Mammary epithelial cell (primary cell): ENCODE measurements at places on chromosomes 3 and 15.

DNA sequence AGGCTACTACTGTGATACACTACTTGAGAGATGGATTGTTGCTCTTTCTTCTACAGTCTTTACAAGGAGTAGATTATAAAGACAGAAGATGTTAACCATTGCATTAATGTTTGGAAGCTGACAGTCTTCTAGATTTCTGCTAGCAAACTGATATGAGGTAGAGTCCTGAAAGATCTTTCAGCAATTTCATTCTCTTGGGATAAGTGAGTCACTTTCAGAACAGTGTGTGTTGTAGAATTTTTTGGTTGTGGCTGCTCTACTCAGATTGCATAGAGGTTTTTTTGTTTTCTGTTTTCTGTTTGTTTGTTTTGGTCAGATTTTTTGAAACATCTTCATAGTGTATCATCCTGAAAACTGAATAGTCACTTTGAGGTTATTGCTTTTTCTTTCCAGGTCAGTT is 17.1 kb downstream of the TNFSF10 start:
- DNase-seq = no peak

- DNase-seq = peak; percentile 59
These were observed 452.8 kb downstream of the FOXP1 start for GRCh38 chr3:71130471-71131374.

DNA sequence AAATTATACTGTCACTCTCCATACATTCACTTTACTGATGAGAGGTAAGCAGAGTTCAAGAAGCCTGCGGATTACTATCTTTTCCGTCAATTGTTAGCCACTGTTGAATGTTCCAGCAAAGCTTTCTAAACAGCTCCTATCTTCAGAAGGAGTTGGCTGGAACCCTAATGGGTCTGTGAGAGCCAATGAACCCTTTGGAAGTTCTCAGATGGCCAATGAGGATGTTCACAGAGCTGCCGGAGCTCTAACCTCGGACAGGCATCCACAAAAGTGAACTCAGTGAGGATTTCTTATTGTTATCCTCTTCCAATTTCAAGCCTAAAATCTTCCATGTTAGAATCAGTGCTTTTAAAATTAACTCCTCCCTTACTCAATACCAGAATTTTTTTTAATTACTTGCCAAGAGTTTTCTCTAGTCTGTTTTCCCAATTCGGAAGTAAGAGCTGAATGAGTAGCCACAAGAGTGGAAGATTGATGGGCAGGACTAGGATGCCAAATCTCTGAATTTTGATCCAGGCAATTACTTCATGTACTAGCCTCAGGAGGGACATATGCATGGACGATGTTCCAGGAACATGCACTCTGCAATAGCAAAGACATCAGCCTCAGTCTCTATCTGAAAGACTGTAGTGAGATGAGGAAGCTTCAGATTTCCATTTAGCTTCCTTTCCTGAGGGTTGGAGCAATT is 78.1 kb downstream of the AGBL1 start:
- DNase-seq = no peak

DNA sequence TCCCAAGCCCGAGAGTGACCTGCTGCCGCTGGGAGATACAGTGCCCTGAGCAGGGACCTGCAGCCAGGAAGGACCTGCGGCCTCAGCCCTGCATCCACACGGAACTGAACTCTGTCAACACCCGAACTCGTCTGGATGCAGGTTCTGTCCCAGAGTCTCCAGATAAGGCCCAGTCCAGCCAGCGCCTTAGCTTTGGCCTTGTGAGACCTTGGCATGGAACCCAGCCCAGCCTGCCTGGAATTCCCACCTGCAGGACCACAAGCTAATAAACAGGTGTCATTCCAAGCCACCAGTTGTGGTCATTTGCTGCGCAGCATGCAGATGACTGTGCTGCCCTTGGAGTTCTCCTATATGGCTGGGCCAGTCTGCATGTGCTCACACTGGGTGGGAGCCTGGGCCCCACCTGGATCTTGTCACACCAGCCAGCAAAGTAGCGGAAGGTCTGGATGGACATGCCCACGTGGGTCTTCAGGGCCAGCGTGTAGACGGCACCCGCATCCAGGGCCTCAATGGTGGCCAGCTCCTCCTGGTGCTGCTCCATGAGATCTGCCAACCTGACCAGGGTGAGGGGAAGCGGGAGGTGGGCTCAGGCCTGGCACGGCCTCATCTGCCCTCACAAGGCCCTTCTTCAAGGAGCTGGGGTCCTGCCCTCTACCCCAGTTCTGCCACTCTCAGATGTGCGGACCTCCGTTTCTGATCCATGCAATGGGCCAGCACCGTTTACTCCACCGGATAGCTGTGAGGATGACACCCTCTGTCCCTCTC is 47.2 kb upstream of the SLC41A3 start:
- DNase-seq = no peak

DNA sequence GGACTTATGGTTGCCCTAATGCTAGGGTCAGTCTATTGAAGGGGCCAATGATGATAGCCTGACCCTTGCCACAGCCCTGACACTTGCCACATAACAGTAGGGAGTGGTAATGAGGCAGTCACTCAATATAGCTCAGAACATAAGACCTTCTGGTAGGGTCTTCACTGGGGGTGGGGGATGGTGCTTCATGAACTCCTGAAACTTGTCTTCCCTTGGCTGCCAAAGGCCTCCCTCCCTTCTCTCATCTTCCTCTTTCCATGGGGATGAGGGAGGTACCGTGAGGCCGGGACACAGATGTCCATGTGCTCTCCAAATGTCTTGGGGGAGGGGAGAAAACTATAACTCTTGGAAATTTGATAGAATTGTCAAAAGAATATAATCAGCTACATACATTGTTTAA is 21.1 kb upstream of the THSD4 start:
- DNase-seq = no peak

GRCh38 chr15:61634837-61635236 is 405.7 kb upstream of the RORA start:
- DNase-seq = no peak

- DNase-seq = peak; percentile 19
These were observed 1135.7 kb downstream of the IGSF11 start for GRCh38 chr3:117898722-117899522.

GRCh38 chr3:175865724-175866123 is 1006.6 kb downstream of the NAALADL2 start:
- DNase-seq = no peak
